Activated CD4-positive, alpha-beta T cell treated with anti-CD3 and anti-CD28 coated beads, Interleukin-2, amount 50 U/mL, for 4 hours (primary cell): ENCODE measurements at places on chromosomes 12 and 14.

DNA sequence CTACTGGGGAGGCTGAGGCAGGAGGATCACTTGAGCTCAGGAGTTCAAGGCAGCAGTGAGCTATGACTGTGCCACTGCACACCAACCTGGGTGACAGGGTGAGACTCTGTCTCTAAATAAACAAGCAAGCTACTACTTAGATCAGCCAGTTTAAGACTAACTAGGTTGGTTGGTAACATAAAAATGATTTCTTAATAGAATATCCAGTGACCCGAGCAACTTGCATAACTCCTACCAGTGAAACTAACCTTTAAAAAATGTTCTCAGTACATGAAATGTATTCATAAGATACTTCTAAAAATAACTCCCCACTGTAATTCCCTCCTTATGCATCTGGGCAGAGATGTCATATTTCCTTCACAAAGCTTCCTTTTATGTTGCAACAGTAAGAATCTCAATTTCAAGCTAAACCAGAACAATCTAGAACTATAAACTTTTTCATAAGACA is 15.9 kb downstream of the TAOK3 start:
- DNase-seq: no peak

- DNase-seq: no peak
Observed at GRCh38 chr14:56182410-56182809, 64.2 kb downstream of the PELI2 start.

- DNase-seq: no peak
Observed at GRCh38 chr14:81295958-81296923, 75.5 kb upstream of the GTF2A1 start.

- no peak for DNase-seq
Observed at GRCh38 chr12:101038289-101038871, 171.7 kb downstream of the SLC5A8 start.

- DNase-seq: no peak
Observed at GRCh38 chr12:25271486-25272098, 20.9 kb upstream of the KRAS start.

DNA sequence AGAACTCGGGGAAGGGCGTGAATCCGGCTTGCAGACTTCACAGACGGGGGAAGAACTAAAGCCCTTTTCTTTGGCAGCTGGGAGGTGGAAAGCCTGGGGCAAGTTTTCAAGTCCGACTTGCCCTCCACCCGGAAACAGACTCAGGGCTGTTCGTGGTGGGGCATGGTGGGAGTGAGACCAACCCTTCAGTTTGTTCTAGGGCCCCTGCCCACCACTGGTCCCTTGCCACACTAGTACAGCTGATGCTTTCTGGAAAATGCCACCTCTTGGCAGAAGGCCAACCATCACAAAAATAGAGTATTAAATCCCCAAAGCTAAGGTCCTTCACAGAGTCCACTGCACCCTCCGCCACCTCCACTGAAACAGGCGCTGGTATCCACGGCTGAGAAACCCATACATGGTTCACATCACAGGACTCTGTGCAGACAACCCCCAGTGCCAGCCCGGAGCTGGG is 50.4 kb upstream of the DDX11 start:
- DNase-seq: no peak

GRCh38 chr12:61798778-61799177 is 461.4 kb upstream of the USP15 start:
- no peak for DNase-seq

DNA sequence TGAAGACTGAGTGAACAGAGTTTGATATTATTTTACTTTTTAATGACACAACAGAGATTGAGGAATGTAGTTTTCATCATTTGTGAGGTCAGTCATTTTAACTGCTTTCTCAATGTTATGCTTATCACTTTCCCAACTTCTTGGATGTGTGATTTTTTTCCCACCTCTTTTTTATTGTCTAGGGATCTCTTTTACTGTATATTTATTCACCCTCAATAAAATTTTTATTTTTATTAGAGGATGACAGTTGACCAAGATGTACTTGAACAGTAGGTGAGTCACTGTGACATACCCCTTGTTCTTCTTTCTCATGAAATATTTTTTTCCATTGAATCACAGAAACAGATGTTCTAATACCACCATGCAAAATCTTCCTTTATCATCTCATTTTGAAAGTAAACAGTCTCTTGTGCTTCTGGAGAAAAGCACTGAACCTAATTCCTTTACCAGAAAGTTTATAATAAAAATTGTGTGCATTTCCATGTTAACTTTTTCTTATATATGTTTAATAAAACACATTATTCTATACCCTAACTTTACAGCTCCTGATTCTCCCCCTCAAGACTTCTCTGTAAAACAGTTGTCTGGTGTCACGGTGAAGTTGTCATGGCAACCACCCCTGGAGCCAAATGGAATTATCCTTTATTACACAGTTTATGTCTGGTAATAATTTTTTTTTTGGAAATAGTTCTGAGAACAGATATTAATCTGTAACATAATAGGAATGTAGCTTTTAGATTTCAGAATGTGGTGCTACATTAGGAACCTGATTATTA is 65.9 kb downstream of the PTPRQ start:
- DNase-seq: no peak

- no peak for DNase-seq
Observed at GRCh38 chr12:11840366-11840765, 190.9 kb downstream of the ETV6 start.

DNA sequence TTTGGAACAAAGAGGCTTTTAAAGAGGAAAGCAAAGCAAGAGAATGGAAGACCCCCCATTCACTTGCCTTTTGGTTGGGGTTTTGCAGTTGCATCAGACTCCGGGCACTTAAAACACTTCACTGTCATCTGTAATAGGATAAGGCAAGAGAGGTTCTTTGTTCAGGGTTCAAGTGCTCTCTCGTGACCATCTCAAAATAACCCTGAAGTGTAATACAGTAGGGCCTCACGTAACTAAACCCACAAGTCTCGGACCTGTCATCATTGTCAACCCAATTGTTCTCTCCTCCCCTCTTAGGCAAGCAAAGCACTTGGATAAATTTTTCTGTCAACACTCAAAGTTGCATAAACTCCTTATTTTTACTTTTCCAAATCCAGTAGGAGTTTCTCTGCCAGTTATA is 26.9 kb upstream of the MYBPC1 start:
- no peak for DNase-seq
